ENCODE measurements at places on chromosomes 11 and 22.

DNA sequence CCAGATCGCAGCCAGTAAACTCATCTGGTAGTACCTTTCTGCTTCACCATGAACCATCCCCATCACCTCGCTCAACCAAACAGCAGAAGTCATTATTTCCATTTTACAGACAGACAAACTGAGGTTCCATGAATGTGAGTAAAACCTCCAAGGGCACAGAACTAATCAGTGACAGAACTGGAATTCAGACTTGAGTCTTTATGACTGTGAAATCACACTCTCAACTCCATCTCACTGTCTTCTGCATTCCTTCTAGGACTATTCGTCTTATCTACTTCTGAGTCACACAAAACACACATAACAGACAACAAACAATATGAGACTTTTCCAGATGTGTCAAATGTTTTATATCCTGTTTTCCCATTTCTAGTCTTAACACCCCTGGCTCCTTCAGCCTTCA is 9.3 kb upstream of the NUP50 start:
- DNase-seq = no peak

DNA sequence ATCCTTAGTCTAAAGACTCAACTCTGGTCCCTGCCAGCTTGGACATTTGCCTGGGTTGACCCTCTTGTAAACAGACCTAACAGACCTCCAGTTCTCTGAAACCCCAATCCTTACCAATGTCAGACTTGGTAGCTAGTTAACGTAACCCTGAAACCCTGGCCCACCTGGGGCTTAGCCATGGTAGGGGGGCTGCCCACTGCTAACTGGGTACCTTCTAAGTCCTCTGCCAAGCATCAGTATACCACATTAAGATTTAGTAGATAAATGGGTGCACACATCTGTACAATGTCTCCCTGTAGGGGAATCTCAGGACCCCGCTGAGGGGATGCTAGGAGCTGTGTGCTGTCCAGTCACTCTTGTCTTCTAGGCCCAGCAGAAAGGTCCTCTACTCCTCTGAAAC is 29.9 kb upstream of the TH start:
- DNase-seq = no peak

- DNase-seq = peak; percentile 67
Observed at GRCh38 chr11:44989831-44990566, 39.3 kb upstream of the TP53I11 start.

DNA sequence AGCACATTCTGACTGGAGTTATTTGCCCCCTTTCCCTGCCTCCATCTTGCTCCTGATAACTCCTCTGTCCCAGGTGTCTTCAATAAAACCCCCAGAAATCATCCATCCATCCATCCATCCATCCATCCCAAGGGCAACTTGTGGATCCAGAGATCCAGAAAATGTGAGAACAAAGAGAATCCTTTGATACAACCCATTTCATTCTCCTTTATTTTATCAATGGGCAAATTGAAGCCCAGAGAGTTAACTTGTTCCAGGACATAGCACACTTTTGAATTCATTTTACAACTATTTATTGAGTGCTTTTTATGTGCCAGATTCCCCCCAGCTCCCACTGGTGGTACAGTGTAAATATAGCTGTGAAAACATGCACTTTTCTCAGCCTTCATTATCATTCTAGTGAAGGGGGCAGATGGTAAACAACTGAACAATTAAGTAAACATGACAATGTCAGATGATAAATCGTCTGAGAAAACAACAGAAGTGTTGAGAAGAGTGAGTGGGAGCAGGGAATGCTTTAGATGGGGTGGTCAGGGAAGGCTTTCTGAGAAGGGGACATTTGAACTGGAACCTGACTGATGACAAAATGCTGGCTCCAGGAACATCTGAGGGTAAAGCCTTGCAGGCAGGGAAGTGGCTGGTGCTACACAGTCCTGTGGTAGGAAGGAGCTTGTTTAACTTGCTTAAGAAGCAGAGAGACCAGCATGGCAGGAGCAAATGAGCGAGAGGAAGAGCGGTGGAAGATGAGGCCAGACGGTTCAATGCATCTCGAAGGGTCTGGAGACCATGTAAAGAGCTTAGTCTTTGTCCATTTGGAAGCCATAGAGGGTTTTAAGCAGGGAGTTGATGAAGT is 80.0 kb upstream of the TIMP3 start:
- no peak for DNase-seq

- no peak for DNase-seq
Observed at GRCh38 chr11:86464509-86465221, 90.0 kb downstream of the CCDC81 start.

DNA sequence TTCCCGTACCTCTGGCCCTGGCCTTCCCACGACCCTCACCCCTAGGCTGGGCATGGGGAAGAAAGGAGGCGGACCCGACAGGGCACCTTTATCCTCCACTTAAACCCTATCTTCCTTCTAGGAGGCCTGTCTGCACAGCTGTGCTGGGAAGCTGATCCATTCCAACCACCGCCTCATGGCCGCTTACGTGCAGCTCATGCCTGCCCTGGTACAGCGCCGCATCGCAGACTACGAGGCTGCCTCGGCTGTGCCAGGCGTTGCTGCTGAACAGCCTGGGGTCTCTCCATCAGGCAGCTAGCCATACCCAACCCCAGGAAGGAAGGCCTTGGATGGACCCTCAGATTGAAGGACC is 599 bp downstream of the TIMM10B start:
- DNase-seq = no peak

DNA sequence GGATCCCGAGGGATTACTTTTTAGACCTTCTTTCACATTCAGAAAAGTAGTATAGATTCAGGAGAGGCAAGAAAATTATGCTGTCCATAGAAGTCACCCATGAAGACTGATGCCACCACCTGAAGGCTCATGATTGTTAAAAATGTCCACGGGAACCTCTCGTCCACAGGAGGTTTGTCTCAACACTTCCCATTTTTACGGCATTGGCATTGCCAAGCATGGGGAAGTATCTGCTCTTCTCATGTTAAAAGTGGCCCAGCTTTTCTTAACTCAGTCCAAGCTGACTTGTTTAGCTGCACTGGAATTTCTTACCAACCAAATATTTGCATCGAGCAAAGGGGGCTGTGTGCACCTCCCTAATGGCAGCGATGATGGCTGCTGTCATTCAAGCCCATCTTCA is 9.6 kb downstream of the CDPF1 start:
- no peak for DNase-seq

DNA sequence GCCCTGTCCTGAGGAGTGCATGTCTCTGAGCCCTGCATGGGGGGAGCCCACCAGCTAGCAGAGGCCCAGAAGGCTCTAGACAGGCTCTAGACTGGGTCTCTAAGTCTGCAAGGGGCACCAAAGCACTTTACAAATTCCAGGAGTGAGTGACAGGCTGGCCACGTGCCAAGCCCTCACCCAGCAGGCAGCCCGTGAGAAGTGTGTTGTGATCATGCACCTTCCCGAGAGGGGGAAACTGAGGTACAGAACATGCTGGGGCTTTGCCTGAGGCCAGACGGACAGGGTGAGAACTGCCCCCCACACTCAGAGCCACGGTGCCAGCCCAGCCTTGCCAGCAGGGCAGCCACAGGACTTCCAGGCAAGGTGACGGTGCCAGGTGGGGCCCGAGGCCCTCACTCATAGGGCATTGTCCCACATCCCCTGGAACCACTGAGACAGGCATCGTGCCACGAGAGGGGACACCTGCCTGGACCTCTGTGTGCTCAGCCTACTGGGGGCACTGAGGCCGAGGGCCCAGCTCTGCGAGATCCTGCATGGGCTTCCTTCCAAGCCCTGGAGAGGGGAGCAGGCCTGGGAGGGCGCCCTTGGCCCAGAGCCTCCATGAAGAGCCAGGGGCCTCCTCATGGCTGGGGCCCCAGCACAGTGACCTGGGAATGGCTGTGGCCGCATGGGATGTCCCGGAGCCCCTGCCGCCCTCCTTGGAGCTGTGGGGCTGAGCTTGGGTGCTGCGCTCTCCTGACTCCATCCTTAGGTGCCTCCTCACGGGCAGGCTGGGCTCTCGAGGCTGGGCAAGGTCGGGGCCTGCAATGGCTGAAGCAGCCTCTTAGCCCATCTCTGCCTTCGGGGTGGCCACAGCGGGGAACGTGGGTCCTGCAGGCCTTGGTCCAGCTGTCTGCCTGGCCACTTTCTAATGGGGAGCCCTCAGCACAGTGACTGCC is 121.5 kb downstream of the KCNQ1OT1 start:
- DNase-seq = peak; percentile 31

DNA sequence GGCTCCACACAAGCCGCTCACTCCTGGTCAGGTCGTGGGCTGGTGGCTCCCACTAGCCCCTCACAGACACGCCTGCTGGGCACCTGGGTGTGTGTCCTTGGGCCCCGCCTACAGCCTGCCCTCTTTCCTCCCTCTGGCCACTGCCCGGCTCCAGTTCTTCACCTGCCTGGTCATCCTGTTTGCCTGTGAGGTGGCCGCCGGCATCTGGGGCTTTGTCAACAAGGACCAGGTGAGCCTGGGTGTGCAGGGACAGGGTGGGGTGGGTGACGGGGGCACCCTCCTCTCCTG is 5.8 kb upstream of the TSSC4 start:
- no peak for DNase-seq

- no peak for DNase-seq
Observed at GRCh38 chr11:83779876-83780275, 493.7 kb upstream of the CCDC90B start.

GRCh38 chr22:27097506-27097905 is 440.1 kb downstream of the MIAT start:
- no peak for DNase-seq

- DNase-seq = no peak
Observed at GRCh38 chr11:64754124-64754918, 5.5 kb downstream of the PYGM start.

GRCh38 chr22:27377501-27378295 is 423.9 kb downstream of the MN1 start:
- DNase-seq = no peak

GRCh38 chr22:47172771-47173534 is 410.5 kb downstream of the TBC1D22A start:
- no peak for DNase-seq

DNA sequence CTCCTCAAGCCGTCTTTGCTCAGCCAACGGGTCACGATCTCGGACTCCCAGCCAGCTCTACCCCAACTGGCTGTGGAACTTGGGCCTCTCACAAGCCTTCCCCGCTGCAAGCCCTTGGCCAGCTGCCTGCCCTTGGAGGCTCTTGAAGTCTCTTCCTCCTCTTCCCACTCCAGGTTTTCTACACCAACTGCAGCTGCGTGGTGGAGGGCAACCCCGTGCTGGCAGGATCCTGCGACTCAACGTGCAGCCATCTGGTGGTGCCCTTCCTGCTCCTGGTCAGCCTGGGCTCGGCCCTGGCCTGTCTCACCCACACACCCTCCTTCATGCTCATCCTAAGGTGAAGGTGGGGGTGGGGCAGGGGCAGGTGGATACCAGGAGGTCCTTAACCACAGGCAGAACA is 40.5 kb upstream of the TPBGL start:
- no peak for DNase-seq

DNA sequence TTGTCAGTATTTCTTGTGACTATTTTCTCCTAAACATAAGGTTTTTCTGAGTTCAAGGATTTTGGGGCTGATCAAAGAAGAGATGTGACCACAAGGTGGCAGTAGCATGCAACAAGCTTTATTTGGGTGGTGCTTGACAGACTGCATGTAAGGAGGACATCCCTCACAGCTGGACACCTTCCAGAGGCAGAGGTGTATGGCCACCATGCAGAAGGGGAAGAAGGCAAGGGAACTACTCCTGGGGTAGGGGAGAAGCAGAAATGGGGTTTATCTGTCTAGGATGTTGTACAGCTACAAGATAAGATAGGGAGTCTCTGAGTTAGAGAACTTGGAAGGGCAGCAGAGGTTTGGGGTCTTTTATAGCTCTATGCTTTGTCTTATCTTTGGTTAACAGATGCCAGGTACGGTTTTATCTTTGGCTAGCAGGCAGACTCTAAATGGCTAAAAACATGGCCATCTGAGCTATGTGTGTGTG is 5.1 kb upstream of the BIRC2 start:
- peak; percentile 69 for DNase-seq

- no peak for DNase-seq
Observed at GRCh38 chr11:64339286-64339685, 718 bp upstream of the CCDC88B start.

DNA sequence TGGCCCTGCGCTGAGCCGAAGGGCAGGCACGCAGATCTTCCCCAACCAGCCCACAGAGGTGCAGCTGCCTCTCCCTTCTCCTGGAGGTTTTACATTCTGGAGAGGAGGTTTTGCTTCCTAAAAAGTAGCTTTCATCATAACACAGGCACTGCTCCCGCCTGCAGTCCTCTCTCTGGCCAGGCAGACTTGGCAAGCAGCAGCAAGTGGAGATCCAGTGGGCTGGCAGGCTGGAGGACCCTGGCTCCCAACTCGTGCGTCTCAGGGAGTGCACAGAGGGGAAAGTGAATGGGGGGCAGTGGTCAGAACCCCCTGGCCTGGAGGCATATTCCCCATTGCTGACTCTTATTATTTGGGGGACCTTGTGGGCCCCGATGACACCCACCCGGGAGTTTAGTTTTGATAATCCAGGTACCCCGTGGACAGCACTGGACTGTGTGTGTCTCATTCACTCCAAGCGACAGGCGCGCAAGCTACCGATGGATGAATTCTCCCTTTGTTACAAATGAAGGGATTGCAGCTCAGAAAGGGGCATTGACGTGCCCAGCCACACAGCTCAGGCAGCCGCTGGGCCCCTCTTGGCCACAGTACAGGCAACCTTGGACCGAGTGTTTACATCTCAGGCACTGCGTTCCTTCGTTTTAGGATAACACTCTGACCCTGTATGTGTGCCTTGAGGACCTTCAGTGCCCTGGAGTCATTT is 1223.9 kb downstream of the BRD1 start:
- no peak for DNase-seq

DNA sequence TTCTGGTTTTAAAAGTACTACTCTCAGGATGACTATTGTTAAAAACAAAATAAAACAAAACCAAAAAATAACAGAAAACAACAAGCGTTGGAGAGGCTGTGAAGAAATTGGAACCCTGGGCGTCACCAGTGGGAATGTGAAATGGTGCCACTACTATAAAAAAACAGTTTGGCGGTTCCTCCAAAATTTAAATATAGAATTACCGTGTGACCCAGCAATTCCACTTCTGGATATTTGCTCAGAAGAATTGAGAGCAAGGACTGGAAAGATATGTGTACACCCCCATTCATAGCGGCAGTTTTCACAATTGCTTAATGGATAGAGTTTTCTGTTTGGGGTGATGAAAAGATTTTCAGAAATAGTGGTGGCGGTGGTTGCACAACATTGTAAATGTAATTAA is 8.6 kb downstream of the APOA4 start:
- DNase-seq = no peak

DNA sequence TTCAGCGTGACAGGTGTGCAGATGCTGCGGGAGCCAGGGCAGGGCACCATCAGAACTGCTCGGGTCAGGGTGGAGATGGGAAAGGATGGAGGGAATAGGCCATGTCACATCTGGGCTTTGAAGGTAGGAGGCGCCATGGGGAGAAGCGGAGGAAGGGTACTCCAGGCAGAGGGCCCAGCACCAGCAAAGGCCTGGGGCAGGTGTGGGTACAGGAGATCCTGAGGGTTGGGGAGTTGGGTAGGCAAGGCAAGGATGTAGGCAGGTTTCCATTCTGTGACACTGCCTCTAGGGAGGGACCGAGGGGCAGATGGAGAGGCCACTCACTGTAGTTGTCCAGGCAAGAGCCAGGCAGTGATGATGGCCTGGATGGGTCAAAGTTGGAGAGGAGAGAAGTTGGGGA is 8.5 kb downstream of the EMID1 start:
- DNase-seq = no peak
